ENCODE measurements at places on chromosomes 5 and 9.

DNA sequence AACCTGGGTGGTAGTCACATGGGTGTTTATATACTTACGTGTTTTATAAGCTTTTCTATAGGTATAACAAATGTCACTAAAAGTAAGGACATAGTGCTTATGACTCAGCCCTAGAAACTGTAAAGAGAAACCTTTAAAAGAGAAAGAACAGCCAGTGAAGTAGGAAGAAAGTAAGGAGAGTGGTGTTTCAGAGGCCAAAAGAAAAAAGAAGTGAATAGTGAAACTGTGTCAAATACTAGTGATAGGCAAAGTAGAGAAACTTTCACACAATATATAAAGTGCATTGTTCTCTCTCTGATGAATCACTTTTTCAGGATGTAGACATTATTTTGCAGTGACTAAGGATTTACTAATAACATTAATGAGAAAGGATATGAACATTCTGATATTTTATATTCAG lies 74.2 kb upstream of the SUSD1 start:
- DNase-seq = no peak

- no peak for DNase-seq
Measured at GRCh38 chr5:17713301-17713700, 79.0 kb downstream of the TAF11L14 start.

- no peak for DNase-seq
Measured at GRCh38 chr5:38426490-38426889, 130.0 kb downstream of the LIFR start.

GRCh38 chr5:153629027-153629895 lies 138.8 kb downstream of the GRIA1 start:
- peak; percentile 58 for DNase-seq

GRCh38 chr5:31408814-31409213 lies 123.1 kb downstream of the DROSHA start:
- no peak for DNase-seq

DNA sequence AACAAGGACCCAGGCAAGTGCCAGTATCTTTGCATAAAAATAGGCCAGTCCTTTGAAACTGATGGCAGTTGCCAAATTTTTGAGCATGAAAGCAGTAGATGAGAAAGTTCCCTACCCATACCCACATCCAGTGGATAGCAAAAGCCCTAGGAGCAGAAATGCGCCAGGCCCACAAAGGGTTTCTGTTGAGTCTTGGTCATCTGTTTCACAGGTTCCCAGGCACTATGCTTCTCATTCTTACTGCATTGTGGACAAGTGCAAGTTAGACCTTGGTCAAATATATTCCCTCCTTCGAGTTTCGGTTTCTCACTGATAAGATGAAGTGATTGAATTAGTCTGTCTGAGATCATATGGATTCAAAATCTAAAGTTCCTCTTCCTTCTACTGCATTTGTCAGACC lies 152.3 kb downstream of the NR3C1 start:
- DNase-seq = no peak

DNA sequence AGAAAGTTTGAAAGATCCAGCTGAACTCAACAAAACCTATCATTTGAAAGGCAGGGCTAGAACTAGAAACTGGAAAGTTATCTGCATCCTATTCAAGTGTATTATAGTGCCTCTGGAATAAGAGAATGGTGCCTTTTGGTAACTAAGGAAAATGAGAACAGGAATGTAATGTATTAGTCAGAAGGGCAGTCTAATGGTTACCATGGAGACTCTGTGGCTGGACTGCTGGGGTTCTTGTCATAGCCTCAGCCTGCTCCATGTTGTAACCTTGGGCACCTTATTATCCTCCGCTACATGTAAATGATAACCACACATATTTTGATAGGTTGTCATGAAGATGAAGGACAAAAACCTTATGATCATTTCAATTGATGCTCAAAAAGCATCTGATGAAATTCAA lies 24.6 kb upstream of the IFNB1 start:
- DNase-seq = no peak

DNA sequence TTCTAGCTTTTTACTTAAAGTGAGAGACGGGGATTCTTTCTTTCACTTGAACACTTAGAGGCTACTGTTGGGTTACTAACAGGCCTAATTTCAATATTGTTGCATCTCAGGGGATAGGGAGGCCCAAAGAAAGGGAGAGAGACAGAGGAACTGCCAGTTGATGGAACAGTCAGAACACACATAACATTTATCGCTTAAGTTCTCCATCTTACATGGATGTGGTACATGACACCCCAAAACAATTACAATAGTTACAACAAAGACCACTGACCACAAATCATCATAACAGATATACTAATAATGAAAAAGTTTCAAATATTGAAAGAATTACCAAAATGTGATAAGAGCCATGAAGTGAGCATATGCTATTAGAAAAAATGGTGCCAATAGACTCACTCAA lies 4.3 kb upstream of the RIC1 start:
- no peak for DNase-seq

GRCh38 chr5:152505442-152506042 lies 100.5 kb upstream of the NMUR2 start:
- DNase-seq = peak; percentile 68

GRCh38 chr5:111173476-111173875 lies 50.7 kb upstream of the CAMK4 start:
- DNase-seq = no peak

DNA sequence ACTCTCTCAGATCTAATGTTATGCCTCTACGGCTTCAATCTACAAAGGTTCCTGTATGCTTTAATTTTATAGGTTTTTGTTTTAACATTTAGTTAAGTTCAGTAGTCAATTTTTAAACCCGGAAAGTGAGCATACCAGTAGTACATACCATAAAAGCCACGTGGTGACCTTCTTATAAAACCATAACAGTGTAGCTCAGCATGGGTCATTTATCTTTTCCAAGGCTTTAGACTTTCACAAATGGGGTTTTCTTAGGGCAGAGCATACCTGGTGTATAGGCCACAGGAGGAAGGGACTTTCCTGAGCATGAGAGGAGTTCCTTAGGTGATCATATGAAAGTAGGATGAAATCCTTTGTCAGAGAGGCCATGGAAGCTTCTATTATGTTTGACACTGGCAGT lies 23.2 kb downstream of the ECM2 start:
- DNase-seq = no peak

DNA sequence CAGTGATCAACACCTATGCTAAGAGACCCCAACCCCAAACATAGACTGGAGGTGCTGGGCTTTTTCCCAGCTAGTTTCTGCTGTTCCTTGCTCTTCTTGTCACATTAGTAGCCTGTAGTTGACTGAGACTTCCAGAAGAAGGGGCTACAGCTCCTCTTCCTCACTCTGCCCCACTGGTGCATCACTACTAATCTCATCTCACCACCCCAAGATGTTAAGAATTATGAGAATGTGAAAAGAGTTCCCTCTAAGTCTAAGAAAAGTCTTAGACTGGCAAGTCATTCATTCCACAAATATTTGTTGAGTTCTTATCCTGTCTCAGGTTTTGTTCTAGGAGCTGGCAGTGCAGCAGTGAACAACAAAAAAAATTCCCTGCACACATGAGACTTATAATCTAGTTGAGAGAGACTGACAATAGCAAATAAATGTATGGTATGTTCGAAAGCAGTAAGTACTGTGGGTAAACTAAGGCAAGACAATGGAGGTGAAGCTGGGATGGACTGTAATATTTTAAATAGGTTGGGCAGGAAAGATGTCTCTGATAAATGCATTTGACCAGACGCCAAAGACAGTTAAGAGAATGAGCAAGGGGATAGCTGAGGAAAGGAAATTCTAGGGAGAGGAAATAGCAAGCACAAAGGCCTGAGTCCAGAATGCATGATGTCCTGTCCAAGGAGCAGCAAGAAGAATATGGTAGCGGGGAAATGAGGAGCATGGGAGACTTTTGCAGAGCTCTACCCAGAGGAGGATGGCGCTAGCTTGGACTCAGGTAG lies 92.3 kb downstream of the PTCD2 start:
- DNase-seq = no peak

DNA sequence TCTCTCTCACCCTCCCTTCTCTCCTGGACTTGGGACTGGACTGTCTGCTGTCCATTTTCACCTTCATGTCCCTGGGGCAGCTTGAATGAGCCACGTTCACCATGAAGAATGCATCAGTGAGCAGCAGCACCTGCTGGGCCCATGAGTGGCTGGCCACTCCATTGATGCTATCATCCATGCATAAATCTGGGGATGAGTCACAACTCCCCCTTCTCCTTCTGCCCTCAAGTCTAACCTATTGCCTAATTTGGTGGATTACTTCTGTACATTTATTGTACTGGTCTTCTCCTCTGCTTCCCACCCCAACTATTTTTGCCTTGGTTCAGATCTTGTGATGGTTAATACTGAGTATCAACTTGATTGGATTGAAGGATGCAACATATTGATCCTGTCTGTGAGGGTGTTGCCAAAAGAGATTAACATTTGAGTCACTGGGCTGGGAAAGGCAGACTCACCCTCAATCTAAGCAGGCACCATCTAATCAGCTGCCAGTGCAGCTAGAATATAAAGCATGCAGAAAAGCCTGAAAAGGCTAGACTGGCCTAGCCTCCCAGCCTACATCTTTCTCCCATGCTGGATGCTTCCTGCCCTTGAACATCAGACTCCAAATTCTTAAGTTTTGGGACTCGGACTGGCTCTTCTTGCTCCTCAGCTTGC lies 46.7 kb downstream of the GDNF start:
- no peak for DNase-seq

DNA sequence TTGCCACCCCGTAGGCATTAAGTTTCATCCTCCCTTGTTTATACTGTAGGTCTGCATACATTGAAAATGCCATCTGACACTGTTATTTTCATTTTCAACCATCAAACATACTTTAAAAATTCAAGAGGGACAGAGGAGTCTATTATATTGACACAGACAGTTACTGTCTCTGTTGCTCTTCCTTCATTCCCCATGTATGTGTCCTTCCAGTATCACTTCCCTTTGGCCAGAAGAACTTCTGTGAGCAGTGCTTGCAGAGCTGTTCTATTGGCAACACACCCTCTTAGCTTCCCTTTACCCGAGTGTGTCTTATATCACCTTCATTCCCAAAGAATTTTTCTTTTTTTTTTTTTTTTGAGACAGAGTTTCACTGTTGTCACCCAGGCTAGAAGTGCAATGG lies 42.8 kb downstream of the RASGEF1C start:
- no peak for DNase-seq
